ENCODE measurements at places on chromosomes 3 and 15.
A peak's percentile ranks its signal among the peaks of the same experiment; 100 is the strongest.

DNA sequence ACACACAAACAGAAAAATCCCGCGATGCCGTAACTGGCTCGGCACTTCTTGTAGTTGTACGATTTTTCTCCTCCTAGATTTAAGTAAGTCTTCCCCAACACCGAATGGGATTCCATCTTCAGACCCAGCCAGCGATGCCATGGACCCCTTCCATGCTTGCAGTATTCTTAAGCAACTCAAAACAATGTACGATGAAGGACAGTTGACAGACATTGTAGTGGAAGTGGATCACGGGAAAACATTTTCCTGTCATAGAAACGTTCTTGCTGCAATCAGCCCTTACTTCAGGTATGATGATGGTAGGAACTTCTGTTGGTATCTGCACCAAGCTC is 763 bp downstream of the KBTBD8 start:
- no peak for DNase-seq

DNA sequence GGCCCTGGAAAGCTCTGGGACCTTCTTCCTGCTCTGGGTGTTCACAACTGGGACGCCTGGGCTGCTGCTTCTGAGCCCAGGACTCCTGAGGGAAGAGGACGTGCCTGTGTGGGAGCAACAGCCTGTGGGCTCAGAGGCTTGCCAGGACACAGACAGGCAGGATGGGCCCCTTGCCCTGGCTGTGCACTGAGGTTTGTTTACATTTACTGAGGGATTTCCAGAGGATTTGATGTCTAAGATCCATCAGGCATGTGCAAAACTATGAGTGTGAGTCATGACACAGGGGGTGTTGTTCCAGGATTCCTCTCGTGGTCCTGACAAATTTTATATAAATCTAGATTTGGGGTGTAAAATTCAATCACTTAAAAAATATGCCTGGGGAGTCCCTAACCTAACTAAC is 10.6 kb downstream of the CCR9 start:
- DNase-seq: peak; percentile 29

DNA sequence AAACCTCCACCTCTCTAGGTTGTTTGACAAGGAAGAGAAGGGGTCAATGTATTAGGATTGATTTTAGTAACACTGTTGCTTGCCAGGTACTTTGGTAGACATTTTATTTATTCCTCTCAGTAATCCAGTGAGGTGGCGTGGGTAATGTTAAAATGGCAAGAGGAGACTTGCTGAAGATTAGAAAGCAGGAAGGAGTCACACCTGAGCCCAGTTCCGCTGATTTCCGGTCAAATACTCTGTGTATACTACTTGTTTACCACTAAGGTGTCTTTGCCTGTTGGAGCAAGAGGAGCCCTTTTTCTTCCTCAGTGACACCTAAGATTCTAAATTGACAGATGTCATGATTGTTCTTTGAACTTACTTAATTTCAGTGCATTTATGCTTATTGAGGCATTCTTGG is 1.7 kb downstream of the OXNAD1 start:
- no peak for DNase-seq

- no peak for DNase-seq
Measured at GRCh38 chr3:101063401-101063800, 70.2 kb upstream of the ABI3BP start.

- DNase-seq: peak; percentile 56
Measured at GRCh38 chr15:73922186-73923151, 3.8 kb upstream of the LOXL1 start.

DNA sequence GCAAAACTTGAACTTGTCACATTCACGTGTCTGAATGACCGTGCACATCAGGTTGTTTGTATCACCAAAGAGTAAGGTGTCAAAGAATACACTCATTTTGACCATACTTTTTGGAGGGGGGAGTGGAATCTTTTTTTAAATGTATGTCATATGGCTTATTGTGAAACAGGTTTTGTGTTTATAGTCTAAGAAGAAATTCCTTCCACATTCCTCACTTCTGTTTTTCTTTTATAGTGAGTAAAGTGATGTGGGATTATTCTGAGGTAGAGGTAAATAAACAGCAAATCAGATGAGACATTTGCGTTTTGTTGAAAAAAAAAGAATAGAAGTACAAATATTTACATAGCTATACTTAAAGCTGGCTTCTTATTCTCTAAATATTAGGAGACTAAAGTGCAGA is 33.0 kb downstream of the SRP14 start:
- DNase-seq: no peak

- DNase-seq: no peak
Measured at GRCh38 chr15:41483519-41483918, 10.2 kb upstream of the ITPKA start.

GRCh38 chr15:45262906-45263461 is 10.9 kb downstream of the SLC28A2 start:
- DNase-seq: no peak

- DNase-seq: peak; percentile 64
Measured at GRCh38 chr3:37243820-37244748, 69.7 kb upstream of the LRRFIP2 start.
